Neural progenitor cell (in vitro differentiated cells): ENCODE measurements at places on chromosomes 4 and X.
A peak's percentile ranks its signal among the peaks of the same experiment; 100 is the strongest.

- no peak for DNase-seq
These were observed 60.0 kb upstream of the HELT start for GRCh38 chr4:184958127-184958922.

DNA sequence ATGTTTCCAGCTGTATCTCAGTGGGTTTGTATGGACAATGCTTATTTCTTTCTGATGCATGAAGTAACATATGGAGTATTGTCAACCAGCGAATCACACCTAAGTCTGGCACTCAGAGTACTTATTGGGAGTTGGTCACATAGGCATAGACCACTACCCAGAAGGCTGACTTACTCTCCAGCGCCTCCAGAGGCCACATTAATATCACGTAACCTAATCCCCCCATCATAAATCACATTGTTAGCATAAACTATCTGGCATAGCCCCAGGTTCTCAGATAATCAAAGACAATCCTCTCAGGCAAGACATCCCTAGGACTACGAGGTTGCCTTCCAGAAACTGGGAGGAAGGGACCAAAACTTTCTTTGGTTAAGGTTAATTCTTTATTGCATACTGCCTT, 560.5 kb upstream of the PABPC4L start:
- no peak for DNase-seq

DNA sequence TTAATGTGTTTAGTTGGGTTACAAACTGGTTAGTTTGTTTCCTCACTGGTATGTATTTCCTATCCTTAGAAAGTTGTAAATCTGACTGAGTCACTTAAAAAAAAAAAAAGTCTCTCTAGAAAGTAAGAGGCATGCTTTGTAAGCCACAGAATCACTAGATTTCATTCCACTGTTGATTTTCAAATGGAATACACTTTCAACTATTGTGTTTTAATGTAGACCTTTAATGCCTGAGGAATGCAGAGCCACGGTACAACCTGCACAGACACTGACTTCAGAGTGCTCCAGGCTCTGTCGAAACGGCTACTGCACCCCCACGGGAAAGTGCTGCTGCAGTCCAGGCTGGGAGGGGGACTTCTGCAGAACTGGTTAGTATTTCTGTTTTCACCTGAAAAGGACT, 88.6 kb downstream of the HHIP start:
- DNase-seq, result peak; percentile 31

DNA sequence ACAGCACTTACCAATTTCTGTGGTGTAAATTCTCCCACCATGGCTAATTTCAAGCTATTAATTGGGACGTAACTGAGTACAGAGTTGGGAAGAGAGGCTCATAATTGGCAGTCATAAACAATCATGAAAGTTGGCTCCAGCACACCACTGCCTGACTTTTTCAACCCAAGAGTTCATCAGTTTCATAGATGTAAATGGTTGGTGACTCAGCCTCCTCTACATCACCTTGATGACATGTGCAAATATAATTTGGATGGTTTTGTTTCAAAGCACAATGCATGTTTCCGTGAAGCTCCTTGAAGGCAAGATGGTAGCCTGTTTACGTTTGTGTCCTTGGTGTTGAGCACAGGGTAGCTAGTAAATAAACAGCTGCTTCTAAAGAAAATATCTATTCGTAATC, 235.1 kb downstream of the LDB2 start:
- no peak for DNase-seq

DNA sequence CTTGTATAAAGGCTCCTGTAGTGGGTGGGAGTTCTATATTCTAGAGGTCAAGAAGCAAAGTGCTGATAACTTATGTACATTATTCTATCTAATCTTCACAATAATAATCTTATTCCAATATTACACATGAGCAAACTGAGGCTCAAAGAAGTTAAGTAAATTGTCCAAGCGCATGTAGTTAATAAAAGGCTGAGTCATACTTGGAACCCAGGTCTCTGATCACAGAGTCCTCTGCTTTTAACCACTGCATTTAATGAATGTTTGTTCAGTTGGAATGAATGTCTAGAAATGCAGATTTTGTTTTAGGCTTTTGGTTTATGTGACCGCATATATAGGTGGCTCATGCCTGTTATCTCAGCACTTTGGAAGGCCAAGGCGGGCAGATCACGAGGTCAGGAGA, 88.4 kb upstream of the PAQR3 start:
- DNase-seq, result no peak

DNA sequence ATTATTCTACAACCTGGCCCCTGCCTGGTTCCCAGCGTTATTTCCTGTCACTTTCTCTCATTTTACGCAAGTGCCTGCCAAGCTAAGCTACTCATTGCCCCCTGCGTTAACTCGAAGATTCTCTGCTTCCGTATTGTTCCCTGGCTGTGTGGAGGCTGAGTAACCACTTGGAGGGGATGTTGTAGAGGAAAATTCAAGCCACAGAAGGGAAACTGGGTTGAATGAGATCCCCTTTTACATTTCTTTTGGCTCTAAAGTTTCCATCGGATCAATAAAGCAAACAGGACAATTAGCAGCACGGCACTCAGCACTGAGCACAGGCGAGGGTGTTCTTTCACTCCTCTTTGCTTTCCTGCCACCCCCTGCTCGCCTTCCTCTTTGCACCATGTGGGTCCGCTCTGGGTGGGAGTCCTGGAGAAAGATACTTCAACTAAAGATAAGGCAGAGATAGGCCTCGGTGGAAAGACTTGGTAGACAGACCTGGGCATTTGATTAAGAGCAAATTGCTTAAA, 4.2 kb upstream of the TMSB4X start:
- DNase-seq, result peak; percentile 74

- no peak for DNase-seq
These were observed 14.4 kb upstream of the SEPSECS start for GRCh38 chr4:25174674-25175073.

DNA sequence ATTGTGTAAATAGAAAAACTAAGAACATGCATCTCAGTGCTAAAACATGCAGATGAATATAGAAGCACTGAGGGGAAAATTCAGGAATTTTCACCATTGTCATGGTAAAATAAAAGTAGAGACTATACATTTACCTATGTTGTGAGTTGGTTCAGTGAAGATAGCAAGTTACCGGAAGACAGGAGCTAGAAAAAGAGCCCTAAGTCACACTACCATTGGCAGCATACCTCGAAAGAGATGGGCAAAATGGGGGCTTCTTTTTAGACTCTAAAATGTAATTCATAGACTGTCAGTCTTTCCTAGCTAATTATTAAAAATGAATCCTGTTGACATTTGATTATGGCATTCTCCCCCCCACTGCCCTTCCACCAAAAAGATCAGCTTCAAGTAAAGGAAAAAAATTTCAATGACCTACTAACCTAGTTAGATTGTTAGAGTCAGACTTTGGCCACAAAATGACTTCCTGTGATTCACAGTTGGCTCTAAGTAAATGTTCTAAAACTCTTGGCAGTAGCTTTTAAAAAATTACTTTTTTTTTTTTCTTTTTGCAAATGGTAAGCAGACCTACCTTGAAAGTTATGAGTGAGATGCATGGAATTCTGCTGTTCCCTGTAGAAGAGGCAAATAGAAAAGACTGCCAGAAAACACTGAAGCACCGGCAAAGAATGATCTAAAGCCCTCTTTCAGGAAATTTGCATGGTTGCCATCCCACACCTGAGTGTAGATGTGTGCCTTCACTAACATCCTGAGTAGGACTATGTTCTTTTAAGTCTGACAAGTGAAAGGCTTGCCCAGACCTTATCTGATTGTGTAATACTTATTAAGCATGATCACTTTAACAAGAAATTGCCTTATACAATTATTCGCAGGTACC, 26.4 kb upstream of the ARSJ start:
- DNase-seq, result no peak

DNA sequence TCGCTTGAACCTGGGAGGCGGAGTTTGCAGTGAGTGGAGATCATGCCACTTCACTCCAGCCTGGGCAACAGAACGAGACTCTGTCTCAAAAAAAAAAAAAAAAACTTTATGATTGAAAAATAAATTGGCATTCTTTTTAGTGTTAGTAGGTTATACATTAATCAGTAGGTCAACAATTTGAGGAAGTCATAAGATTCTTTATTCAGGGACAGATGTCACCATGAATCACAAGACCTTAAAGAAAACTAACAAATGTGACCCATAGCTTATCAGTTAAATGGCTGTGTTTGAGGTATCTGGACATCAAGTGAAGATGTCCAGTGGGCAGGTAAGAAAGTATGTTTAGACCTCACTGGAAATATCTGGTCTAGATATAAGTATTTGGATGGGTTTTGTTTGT, 9.3 kb upstream of the PRMT9 start:
- DNase-seq, result no peak

DNA sequence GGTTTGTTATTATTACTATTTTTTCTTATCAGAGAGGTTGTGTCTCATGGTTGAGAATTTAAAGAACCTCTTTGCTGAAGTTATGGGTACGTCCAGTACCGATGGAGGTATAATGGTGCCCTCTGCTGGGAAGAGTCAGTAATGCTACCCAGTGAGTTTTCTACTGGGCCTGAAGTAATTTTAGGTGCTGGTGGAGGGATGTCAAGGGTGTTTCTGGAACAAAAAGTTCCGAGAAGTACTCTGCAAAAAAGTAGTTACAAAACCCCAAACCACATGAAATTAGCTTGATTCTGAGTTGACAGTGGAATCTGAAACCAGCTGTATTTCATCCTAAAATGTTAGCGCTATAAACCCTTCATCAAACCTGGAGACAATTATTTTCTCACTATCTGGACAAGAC, 102.5 kb upstream of the MID1 start:
- peak; percentile 54 for DNase-seq

DNA sequence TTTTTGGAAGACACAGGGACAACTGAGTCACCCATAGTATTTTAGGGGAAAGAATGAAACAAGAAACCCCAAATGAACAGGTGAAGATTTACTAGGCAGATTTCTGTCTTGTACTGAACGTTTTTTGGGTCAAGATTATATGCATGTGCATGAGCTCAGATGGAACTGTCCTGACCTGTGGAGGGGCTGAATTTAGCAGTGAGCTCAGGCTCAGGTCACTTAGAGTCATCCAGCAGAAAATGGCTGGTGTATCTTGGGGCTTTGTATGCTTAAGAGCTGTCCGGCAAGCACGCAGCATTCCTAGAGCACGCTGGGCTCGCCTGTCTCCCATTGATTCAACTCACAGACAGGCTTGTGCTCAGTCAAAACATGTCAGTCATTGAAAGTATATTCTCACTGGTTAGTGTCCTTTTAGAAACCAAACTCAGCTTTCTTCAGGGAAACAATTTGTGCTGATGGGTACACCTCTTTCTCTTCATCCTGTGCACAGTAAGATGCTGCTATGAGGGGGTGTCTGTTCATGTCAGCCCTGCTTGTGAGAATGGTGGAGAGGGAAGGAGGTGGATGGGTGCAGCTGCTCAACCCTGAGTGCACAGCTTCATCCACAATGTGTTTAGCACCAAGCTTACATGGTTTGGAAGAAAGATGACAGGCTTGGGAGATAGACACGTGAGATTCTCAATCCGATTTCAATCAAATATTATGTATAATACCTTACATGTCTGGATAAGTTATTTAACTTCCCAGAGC, 47.5 kb upstream of the PDLIM3 start:
- peak; percentile 40 for DNase-seq

DNA sequence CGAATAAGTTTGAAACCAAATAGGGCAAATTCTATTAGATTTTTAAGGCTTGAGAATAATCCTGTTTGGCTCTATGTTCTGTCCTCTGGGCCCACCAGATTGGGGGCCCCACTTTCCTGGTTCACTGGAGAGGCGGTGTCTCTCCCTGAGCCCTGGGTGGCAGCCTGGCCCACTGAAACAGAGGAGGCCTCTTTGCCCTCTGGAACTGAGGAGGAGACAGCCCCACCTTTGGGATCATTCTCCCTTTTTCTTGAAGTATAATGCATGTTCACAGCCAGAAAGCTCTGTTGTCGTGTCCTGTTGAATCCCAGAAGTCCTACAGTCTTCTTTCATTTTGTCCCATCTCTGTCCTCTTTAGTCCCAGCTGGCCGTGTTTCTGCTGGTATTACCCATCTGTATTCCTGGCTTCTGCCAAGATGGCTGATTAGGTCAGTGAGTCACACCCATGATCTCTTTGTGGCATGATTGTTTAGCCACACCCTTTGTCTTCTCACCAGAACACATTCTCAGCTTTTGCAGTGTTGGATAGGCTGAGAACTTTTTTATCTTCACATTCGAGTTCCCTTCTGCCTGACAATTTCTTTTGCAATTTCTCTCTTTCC, 8.1 kb upstream of the TBC1D25 start:
- no peak for DNase-seq

DNA sequence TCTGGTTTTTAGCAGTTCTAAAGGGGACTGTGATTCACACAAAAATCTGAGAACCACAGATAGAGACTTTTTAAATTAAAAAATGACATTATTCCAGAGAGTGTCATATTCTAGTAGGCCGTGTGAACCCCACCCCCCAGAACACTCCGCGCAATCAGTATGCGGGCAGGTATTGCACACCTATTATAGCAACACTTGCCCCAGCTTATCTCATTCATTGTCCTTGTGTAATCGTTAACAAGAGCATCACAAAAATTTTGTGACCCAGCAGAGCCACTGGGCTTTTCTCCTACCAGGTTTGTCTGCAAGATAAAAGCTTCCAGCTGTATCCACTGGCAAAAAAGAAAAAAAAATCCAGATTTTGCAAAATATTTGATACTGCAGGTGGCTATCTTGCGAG, 394.1 kb upstream of the SMIM31 start:
- DNase-seq, result no peak

GRCh38 chrX:114985967-114986592, 31.3 kb downstream of the IL13RA2 start:
- no peak for DNase-seq

DNA sequence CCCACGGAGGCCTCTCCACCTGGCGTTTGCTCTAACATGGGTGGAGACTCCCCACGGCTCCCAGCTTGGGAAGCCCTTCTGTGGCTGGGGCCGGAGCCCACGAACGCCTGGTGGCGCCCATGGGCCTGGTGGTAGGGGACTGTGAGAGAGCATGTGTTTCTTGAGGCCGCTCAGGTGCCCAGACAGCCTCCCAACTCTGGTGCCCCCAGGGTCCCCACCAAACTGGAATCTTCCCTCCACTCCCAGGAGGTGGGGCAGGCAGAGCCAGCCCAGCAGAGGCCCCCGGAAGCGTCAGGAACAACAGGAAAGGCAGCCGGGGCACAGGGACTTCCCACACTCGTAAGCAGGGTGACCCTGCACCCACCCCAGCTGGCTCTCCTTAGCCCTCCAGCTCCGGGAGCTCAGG, 33.3 kb upstream of the FGFR3 start:
- no peak for DNase-seq

DNA sequence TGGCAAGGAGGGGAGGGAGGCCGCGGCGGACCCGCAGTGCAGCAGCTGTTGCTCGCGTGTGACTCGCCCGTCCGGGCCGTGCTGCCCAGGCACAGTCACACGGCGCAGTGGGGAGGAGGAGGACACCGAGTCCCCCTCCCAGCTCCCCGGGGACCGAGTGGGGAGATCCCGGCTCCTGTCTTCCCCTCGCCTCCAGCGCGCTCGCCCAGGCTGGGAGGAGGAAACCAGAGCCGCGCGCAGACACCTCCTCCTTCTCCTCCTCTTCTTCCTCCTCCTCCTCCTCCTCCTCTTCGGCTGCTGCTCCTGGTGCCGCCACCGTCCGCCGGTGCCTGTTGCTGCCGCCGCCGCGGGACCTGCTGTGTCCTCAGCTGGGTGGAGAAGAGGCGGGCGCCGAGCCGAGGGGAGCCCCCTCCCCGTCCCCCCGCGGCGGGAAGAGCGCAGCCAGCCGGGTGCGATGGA, at the start of gene TBC1D1:
Gene TBC1D1, plus strand, starts transcription at position 284 of the 459 bp plus-strand sequence. CDS start 11,012 bp downstream, outside the sequence.
- DNase-seq, result peak; percentile 48

- DNase-seq, result no peak
These were observed 313.8 kb upstream of the GATB start for GRCh38 chr4:152074573-152074972.
